Panc1 (cell line): ENCODE measurements at places on chromosomes 7 and 10. TPM values are rescaled to one million over a fixed set of nuclear protein-coding genes. Genes with fewer than 3 reads are reported as not detected.

PILRB gene
- total RNA-seq, result 73.2 TPM

PIK3CG gene
- total RNA-seq, result 0.13 TPM

LEP gene
- total RNA-seq, result not detected

AGMO gene
- not detected for total RNA-seq

INMT gene
- total RNA-seq, result 0.13 TPM

LFNG gene
- total RNA-seq, result 38.1 TPM

RADIL gene
- 1.3 TPM for total RNA-seq

ASB4 gene
- 0.15 TPM for total RNA-seq
